ENCODE measurements at places on chromosomes 1 and 21.

- peak; percentile 71 for DNase-seq
These were observed 58.4 kb upstream of the CXADR start for GRCh38 chr21:17454315-17455027.

GRCh38 chr1:31802190-31803150 lies 13.4 kb downstream of the SPOCD1 start:
- DNase-seq, result no peak

GRCh38 chr1:58975888-58976287 lies 192.0 kb upstream of the JUN start:
- DNase-seq, result no peak

GRCh38 chr1:77465139-77465538 lies 183.3 kb downstream of the AK5 start:
- DNase-seq, result no peak

- DNase-seq, result peak; percentile 42
These were observed 195.2 kb downstream of the TOMM20 start for GRCh38 chr1:234933475-234933874.

- DNase-seq, result no peak
These were observed 480.6 kb downstream of the CAMTA1 start for GRCh38 chr1:7265771-7266371.

DNA sequence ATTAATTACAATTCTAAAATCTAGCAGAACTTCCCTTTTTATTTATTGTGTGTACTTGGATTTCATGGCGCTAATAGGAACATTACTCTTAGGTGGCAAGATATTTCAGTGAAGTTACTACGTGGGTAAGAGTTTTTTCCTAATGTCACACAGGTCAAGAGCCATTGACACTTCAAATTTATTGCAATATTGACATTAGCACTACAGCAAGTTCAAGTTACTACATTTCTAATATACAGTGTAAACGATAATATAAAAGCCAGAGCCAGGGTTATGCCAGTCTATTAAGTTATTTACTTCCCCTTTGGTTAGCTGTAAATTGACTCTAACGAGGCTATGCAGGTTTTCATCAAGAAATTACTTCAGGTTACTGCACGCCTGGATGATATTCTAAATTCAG lies 29.7 kb downstream of the CHODL start:
- no peak for DNase-seq

DNA sequence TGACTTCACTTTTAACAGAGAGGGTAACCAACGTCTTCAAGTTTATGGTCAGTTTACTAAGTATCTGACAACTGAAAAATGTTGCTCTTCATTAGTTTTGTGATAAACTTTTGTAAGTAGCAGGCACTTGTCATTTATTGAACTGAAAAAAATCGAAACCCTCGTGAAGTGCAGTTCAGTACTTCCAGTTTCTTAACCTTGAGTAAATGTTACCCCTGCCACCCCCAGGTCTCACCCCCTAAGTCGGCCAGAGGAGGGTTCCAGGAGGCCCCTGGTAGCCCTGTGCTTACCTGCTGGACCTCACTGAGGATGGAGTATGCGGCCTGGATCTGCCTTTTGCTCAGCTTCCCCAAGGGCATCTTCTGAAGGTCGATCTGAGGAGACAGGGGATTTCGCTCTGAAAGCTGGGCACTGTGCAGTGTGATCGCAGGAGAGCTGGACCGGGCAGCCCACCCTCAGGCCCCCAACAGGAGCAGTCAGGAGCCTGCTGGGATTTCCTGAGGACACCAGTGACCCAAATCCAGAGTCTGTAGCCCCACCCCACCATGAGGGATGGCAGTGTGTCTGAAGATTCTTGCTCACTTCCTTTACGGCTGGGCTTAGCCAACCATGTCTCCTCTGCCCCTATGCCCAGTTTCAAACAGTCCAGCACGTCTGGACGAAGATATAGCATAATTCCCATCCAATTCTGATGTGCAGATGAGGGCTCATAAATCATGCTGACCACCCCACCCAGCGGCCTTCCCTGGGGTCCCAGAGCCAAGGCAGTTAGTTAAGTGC lies 37.6 kb downstream of the PARP1 start:
- no peak for DNase-seq

GRCh38 chr1:12757836-12758235 lies 11.8 kb downstream of the CFAP107 start:
- no peak for DNase-seq

- DNase-seq, result no peak
These were observed 41.5 kb downstream of the IGSF21 start for GRCh38 chr1:18149027-18149641.

GRCh38 chr1:224185208-224185607 lies 2.2 kb downstream of the DEGS1 start:
- no peak for DNase-seq

GRCh38 chr1:181011301-181012202 lies 11.1 kb downstream of the STX6 start:
- DNase-seq, result no peak

DNA sequence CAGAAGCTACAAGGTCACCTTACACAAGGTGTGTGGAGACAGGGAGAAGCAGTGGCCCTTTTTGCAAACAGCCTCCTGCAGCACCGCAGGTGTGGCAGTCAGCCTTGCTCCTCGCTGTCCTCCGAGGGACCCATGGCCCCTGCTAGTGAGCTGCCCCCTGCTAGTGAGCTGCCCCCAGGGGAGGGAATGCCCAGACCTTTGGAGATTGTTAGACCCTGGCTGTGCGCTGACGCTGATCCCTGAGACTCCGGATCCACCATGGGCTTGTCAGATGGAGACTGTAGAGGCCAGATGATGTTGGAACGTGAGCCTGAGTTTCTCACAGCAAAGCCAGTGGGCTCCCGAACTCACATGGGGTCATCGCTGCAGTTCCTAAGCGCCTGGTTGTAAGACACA lies 172.2 kb downstream of the NPHP4 start:
- no peak for DNase-seq

DNA sequence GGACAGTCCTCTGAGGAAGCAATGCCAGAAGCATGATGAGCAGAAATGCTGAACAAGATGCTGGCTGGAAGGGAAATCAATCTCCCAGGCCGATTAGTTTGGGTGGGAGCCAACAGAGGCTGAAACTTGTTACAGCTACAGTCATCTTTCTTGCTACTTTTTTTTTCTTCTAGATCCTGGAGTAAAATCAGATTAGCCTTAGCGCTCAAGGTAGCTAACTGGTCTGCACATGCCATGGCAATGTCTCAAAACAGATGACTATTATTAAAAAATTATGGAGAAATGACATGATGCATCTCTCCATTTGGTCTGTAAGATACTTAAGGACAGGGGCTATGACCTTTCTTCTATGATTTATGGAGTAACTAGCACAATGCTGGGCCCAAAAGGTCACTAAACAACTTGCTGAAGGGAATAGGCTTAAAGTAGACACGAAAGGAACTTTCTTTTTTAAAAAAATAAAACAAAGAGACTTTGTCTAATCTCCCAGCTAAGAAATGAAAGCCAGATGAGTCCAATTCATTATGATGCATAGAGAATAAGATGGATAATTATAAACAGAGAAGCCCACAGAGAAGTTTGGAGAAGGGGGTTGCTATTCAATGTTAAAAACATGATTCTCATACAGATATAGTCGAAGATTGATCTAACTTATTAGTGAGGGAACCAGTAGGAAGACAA lies 42.5 kb downstream of the UTP25 start:
- DNase-seq, result no peak

GRCh38 chr1:212607913-212608391 lies 609 bp upstream of the ATF3 start:
- DNase-seq, result no peak

DNA sequence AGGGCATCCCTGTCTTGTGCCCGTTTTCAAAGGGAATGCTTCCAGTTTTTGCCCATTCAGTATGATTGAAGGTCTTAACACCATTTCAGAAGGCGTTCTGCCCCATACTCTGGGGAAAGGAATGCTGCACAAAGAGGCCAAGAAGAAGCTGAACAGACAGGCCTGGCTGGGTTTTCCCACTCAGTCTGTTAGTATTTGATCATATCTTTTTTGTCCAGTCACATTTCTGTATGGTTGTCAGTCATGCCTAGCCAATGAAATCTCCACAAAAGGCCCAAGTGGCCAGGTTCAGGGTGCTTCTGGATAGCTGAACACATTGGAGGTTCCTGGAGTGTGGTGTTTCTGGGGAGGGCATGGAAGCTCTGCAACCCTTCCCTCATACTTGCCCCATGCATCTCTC lies 72.1 kb downstream of the NEK7 start:
- DNase-seq, result no peak

- DNase-seq, result no peak
These were observed 137.8 kb downstream of the LMX1A start for GRCh38 chr1:165218731-165219130.

Data from stimulated activated CD4-positive, alpha-beta T cell treated with anti-CD3 and anti-CD28 coated beads, Interleukin-15, amount 100 ng/mL, for 24 hours (primary cell).